ENCODE measurements at places on chromosomes 7 and 10.

DNA sequence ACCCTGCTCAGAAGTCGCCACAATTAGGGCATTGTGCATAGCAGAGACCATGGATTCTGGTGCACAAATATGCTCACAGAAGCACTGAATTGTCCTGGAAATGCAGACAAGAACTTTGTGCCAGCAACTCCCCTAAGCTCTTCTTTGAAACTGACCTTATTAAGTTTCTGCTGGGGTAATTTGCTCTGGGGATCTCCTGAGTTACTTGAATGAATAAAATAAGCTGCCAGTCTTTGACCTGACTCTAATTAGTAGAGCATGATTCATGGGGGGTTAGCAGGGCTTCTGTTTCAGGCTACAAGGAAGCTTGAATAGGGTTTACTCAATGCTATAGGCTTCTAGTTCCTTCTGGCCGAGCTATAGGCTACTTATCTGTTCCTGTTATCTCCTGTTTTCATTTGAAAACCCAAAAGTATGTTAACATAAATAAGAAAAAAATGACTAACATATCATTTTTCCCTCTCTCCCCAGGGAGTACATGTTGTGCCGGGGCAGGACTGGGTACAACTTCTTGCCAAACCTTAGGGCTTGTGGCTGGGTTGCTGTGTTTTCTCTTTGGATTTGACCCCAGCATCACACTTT lies 169.0 kb upstream of the TMEM229A start:
- DNase-seq = no peak

- DNase-seq = no peak
These were observed 38.4 kb upstream of the PDE1C start for GRCh38 chr7:32108651-32109050.

DNA sequence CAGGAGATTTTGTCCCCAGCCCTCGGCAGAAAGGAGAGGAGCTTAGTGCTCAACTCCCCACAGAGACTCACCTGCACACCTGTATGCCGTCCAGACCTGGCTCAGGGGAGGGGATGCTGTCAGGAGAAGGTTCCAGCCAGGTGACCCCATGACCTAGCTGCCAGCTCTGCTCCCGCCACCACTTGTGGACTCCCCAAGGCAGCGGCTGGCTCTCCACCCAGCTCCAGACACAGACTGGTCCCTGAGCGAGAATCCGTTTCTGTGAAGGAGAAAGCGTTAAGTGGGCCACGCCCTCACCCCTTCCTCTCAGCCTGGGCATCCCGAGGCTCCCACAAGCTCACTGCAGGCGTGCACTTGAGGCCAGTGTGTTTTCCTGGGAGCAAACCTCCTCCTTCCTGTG lies 76.4 kb downstream of the RGS10 start:
- no peak for DNase-seq

DNA sequence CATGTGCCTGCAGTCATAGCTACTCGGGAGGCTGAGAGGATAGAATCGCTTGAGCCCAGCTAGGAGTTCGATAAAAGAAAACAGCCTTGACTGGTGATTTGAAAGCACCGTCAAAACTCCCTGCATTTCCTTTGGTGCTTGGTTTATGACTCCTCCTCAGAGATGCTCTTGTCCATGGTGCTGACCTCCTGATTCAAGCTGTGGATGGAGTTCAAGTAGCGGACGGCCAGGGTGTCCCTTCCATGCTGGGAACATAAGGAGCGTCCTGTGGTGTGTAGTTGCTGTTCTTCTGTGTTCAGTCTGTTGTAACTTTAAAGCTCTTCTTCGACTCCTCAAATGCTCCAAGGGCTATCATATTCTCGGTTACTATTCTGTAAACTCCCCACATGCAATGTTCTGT lies 382.5 kb upstream of the KIAA1217 start:
- DNase-seq = no peak

- DNase-seq = no peak
These were observed 3.2 kb downstream of the SLC4A2 start for GRCh38 chr7:151062399-151063211.

- DNase-seq = peak; percentile 60
These were observed 16.8 kb downstream of the TRIM8 start for GRCh38 chr10:102660888-102661657.

DNA sequence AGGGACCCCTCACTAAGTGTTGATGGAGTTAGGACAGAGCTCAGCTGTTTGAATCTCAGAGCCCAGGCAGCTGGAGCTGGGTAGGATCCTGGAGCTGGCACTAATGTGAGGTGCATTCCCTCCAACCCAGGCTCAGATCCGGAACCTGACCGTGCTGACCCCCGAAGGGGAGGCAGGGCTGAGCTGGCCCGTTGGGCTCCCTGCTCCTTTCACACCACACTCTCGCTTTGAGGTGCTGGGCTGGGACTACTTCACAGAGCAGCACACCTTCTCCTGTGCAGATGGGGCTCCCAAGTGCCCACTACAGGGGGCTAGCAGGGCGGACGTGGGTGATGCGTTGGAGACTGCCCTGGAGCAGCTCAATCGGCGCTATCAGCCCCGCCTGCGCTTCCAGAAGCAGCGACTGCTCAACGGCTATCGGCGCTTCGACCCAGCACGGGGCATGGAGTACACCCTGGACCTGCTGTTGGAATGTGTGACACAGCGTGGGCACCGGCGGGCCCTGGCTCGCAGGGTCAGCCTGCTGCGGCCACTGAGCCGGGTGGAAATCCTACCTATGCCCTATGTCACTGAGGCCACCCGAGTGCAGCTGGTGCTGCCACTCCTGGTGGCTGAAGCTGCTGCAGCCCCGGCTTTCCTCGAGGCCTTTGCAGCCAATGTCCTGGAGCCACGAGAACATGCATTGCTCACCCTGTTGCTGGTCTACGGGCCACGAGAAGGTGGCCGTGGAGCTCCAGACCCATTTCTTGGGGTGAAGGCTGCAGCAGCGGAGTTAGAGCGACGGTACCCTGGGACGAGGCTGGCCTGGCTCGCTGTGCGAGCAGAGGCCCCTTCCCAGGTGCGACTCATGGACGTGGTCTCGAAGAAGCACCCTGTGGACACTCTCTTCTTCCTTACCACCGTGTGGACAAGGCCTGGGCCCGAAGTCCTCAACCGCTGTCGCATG lies 5.2 kb downstream of the CHPF2 start:
- DNase-seq = no peak

DNA sequence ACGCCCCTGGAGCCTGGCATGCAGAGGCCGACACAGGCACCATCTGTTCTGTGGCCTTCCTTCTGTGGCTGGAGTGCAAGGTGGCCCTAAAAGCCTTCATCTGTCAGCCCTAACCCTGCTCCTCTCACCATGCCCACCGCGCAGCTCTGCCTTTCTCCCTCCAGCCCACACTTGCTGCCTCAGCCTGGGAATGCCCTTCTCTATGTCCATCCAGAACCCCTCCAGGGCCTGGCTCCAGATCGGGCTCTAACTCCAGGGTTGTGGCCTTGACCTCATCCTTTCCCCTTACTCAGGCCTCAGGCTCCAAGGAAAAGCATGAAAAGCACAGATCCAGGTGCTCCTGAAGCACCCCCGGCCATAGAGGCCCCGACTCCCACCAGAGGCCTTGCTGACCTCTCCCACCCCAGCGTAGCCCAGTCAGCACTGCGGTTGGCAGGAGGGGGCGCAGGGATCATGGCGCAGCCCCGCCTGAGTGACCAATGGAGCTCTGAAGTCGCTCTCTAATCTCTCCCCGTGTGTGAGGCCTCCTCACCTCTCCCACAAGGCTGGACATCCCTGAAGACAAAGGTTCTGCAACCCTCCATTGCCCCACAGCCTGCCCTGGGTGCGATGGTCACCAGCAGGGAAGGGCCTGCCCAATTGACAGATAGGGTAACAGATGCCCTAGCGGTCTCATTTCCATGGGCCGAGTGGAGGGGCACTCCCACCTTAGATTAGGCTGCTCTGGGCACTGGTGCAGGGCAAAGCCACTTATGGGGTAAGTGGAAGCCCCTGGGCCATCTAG lies 9.2 kb downstream of the ZCCHC24 start:
- no peak for DNase-seq

- no peak for DNase-seq
These were observed 97.9 kb upstream of the KLF14 start for GRCh38 chr7:130831817-130832481.

DNA sequence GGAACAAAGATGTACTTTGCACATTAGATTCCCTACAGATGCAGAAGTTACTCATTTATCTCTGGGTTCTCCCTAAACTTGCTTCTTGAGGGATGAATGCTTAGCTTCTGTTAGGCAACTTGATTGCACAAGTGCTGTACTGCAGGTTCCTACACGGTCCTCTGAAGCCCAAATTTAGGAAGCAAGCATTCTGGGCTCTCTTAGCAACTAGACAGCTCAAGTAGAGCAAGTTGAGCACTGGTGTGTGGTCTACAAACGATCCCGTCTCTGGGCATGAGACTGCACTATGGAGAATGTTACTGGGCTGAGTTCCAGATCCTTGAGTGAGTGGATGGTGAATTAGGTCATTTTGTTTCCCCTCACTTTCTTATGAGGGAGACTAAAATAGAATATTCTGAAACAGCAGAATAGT lies 14.3 kb downstream of the SEMA3D start:
- DNase-seq = no peak

DNA sequence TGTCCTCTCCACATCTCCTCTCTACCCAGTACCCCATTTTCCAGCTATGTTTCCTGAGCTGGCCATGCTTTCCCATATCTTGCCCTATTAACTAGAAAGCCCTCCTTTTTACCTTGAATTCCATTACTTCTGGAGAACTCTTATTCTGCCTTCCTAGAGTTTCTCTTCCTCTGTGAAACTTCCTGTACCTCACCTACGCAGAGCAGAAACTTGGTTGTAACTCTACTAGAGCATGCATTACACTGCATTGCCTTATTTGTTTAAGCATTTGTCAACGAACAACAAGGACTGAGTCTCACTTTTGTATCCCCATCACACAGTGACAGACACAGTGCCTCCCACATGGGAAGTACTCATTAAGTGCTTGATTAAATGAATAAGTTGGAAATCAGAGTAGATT lies 36.4 kb downstream of the VCL start:
- DNase-seq = no peak

GRCh38 chr7:96612034-96612433 lies 97.6 kb downstream of the SEM1 start:
- no peak for DNase-seq

DNA sequence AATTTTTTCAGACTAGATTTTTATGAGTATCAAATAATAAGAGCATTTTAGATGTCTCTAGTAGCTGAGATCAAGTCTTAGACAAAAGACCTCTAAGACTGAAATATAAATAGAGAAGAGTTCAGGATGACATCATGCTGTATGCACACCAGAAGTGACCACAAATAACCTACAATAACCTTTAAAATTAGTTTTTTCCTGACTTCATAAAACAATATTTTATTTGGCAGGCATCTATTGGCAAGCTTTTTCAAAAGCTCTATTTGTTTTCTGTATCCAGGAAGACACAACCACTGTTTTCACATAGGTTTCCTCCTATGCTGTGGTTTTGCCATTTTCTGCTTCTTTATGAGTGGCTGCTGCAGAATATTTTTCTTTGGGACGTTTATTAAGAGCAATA lies 359.1 kb downstream of the CRPPA start:
- no peak for DNase-seq

DNA sequence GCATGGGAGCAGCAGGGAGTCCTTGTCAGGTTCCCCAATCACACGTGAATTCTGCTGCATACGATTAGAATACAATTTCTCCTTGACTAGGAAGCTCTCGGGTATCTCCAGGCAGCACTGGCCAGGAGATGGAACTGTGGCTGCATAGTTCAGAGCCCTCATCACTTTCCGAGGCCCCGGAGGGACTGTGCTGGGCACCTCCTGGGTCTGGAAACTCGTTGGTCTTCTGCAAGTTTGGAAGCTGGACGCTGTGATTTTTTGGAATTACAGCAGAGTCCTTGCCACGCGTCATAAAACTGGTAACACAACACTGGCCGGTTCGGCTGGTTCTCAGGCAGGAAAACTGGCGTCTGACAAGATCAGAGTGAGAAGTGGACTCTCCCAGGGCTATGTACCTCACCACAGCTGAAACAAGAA lies 216.1 kb downstream of the CCDC3 start:
- no peak for DNase-seq

DNA sequence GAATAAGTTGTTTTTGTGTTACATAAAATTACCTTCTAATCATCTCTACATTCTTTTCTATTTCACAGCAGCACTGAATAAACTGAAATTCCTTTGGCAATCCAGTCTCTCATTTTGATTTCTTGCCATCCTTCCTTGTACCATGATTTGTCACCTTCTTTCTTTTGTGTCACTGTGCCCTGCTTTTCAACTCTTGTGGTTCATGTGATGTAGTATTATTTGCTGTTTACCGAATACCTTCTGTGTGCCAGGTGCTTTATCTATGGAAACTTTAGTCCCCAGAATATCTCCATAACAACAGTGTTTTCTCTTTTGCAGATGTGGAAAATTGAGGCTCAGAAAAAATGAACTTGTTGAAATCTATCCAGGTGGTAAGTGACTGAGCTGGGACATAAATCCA lies 220.3 kb downstream of the STK31 start:
- DNase-seq = no peak

GRCh38 chr7:150945853-150946420 lies 32.2 kb downstream of the KCNH2 start:
- DNase-seq = no peak

All from T-helper 2 cell (primary cell).